GM12864 (cell line): ENCODE measurements at places on chromosomes 2 and 18.

GRCh38 chr2:183487326-183487725, 363.1 kb downstream of the NUP35 start:
- DNase-seq: no peak

DNA sequence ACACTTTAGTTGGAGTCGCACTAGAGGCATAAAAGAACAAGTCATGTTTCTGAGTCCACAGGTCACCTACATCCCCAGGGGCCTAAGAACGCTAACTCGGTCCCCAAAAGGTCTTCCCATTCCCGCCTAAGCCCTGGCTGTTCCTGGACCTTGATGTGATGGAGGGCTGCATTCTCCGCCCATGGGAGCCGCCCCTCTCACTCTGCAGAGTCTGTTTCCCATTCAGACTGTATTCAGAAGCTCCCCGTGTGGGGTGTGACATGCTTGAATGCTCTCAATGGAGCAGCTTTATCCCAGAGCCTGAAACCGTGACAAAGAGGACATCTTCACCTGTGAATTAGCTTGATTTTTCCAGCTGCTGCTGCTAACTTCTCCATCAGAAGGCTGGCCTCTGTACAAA, 319.0 kb upstream of the KLHL29 start:
- no peak for DNase-seq

DNA sequence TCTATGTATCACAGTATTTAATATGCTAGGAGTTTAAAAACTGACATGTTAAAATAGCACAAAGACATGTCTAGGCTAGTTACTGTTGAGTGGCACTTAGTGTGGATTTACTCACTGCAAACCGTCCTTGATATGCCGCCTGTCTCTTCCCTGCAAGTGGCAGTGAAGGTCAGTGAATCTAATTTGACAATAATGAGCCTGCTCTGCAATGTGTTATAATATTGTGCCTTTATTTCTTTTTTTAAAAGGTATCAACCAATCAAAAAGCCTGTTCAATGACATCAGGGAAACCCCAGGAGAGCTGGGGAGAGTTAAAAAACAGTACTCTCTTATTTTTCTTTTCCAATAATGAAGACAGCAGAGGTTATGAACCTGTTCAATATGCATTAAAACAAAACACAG, 384.1 kb downstream of the ERBB4 start:
- DNase-seq: no peak

DNA sequence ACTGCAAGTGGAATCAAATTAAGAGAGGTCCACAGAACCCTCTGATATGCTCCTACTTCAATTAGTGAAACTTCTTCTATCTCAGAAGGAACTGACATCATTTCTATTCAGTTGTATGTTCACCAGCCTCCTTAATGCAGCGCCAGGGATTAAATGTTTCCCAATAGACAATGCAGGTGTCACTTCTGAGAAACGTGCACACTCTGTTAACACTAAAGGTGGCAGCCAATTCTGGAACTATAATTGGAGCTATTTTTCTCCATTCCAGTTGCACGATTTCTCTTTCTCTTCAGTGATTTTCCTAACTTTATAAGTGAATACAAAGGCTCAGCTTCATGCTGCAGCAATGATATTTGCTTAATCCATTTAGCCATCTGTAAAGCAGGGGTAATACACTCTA, 821.9 kb downstream of the TDRD15 start:
- DNase-seq: no peak

- DNase-seq: no peak
Observed at GRCh38 chr18:44651478-44651877, 29.2 kb upstream of the SETBP1 start.

- DNase-seq: no peak
Observed at GRCh38 chr2:142866426-142866825, 11.0 kb upstream of the KYNU start.

- DNase-seq: no peak
Observed at GRCh38 chr2:76478266-76479035, 767.7 kb upstream of the GCFC2 start.

GRCh38 chr18:50429207-50429948, 54.5 kb downstream of the SKA1 start:
- no peak for DNase-seq

- DNase-seq: no peak
Observed at GRCh38 chr2:138670734-138671133, 109.5 kb downstream of the NXPH2 start.

- no peak for DNase-seq
Observed at GRCh38 chr18:46756559-46757201, at the start of gene ST8SIA5. TSS of gene ST8SIA5 (minus strand) at chr18:46757053. CDS start at chr18:46756508, 545 bp downstream.

GRCh38 chr18:26863921-26864497, 1.5 kb downstream of the AQP4 start:
- DNase-seq: no peak

GRCh38 chr2:73946666-73947065, 20.0 kb downstream of the DGUOK start:
- no peak for DNase-seq

DNA sequence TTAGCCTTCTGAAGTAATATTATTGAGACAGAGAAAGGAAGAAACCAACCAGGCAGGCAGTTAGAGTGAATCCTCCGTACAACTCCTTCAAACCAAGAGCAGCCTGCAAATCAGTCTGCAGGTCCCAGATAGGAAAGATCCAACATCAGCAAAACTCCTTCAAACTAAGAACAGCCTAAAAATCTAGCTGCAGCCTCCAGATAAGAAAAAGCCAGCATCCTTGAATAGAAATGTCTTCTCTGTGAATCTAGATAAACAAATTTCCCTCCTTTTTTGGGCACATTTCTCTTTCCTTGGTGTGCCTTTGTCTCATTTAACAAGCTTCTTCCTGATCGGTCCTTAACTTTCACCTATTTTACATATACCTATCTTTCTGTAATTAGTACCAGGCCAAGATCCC, 1004.6 kb upstream of the TMEFF2 start:
- DNase-seq: no peak

- DNase-seq: no peak
Observed at GRCh38 chr2:237665713-237666143, 38.3 kb downstream of the LRRFIP1 start.

- DNase-seq: no peak
Observed at GRCh38 chr18:51076503-51076902, 46.5 kb downstream of the SMAD4 start.

GRCh38 chr2:220044383-220044782, 417.0 kb downstream of the SLC4A3 start:
- no peak for DNase-seq

GRCh38 chr2:180128861-180129260, 121.8 kb upstream of the CWC22 start:
- DNase-seq: no peak

DNA sequence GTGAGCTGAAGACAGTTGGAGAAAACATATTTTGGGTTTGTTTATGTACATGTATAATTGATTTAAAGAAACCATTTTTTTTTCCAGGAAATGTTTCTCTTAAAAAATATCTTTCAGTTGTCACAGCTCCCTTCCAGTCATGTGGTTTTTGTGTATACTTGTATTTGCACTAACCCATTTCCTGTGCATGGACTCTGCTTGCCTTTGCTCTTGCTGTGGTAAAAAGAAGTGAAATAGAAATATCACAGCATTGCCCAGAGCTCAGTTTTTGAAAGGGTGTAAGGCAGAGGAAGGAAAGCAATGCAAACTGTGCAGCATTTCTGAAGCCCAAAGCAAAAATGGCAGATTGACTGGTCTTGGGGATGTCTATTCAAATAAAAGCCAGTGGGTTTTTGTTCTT, 10.4 kb upstream of the DOCK10 start:
- DNase-seq: no peak

GRCh38 chr2:119879502-119879901, 119.8 kb downstream of the PTPN4 start:
- no peak for DNase-seq

DNA sequence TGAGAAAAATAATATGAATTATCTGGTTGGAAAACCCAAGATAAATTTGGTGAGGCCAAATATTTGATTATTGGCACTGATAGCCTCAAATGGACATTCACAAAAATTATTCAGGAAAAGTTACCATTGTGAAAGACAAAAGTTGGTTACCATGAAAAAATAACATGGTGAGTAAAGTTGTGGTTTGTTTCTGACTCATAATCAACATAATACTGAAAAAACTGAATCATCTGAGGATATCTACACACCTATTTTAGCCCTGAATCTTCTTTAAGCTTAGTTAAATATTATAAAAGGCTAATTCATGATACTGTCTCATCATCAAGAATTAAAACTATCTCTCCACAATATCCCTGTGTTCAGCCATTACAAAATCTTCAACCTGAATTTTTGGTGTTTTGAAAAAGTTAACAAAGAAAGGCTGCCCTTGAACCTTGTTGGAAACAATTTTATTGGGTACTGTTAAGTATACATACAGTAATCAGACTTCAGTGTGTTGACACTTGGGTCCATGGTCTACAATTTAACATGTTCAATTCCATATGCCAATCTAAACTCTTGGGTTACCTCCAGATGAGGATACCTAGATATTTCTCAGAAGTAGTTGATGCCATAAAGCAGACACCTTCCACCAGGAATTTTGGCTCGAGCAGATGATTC, 607.5 kb upstream of the SLC39A10 start:
- DNase-seq: no peak

DNA sequence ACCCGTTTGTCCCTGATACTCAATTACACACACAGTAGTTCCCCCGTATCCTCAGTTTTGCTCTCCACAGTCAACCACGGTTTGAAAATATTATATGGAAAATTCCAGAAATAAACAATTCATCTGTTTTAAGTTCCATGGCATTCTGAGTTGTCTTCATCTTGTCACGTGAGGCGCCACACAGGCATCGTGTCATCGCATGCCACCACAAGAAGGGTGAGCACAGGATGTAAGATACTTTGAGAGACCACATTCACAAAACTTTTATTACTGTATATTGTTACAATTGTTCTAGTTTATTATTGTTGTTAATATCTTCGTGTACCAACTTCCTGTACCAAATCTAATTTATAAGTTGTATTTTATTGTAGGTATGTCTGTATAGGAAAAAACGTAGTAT, 17.7 kb downstream of the ADNP2 start:
- DNase-seq: no peak

DNA sequence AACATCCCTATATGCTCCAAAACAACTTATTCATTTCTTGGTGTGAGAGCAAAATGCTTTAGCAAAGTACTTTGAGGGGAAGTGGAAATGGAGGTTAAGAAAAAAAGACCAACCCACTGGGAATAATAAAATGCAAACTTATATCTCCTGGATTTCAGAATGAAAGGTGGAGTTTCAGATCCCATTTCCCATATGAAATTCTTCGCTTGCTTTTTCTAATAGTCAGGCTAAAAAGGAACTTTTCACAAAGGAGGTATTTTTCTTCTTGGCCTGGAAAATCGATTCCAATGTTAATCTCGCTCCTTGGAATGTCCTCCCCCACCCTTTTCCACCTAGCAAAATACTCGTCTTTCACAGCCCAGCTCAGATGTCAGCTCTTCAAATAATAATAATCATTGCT, 360.9 kb downstream of the LPIN1 start:
- no peak for DNase-seq

DNA sequence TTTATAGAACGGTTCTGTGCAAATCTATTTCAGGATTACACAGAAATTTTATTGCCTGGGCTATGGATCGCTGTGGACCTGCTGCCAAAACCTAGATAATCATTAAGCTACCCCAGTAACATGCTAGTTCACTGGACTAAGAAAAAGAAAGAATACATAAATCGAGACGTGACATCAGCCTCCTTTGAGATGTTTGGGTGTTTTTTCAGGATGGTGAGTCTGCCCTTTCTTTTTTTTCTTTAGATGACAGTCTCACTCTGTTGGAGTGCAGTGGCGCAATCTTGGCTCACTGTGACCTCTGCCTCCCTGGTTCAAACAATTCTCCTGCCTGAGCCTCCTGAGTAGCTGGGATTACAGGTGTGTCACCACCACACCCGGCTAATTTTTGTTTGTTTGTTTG, 52.0 kb downstream of the FHOD3 start:
- DNase-seq: no peak

DNA sequence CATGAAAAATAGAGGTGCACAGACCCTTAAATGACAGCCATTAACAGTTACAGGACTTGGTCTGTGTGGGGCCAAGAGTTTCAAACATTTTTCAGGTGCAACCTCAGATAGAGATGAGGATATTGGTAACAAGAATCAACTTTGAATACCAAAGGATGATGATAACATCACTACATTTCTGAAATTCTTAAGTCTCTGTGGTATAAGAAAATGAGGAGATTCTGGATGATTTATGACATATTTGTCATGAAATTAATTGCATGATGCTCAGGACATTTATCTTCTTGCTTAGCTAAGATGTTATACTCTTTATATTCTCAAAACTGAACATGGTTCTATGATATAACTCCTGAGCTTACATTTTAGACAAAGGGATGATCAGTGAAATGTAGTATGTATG, 471.8 kb upstream of the CWC22 start:
- DNase-seq: no peak

GRCh38 chr18:48215876-48216638, 193.1 kb downstream of the ZBTB7C start:
- no peak for DNase-seq

GRCh38 chr2:174446531-174446930, 40.3 kb downstream of the GPR155 start:
- DNase-seq: no peak

DNA sequence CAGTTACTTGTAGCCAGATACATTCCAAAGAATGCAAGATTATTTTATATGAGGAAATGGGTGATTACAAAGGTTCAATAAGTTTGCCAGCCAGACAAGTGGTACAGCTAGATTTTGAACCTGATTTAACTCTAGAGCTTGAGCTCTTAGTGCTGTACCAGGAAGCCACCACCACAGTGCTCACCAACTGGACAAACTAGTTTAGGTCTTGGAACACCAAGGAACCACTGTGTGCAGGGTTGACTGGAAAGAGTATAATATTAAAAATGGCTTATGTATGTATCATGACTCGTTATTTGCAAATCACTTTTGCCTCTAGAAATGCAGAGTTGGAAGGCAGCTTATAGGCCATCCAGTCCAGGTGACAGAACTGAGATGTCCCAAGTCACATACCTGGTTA, 177.2 kb downstream of the TXNL1 start:
- no peak for DNase-seq

- DNase-seq: no peak
Observed at GRCh38 chr2:20728114-20728758, 61.3 kb downstream of the GDF7 start.

DNA sequence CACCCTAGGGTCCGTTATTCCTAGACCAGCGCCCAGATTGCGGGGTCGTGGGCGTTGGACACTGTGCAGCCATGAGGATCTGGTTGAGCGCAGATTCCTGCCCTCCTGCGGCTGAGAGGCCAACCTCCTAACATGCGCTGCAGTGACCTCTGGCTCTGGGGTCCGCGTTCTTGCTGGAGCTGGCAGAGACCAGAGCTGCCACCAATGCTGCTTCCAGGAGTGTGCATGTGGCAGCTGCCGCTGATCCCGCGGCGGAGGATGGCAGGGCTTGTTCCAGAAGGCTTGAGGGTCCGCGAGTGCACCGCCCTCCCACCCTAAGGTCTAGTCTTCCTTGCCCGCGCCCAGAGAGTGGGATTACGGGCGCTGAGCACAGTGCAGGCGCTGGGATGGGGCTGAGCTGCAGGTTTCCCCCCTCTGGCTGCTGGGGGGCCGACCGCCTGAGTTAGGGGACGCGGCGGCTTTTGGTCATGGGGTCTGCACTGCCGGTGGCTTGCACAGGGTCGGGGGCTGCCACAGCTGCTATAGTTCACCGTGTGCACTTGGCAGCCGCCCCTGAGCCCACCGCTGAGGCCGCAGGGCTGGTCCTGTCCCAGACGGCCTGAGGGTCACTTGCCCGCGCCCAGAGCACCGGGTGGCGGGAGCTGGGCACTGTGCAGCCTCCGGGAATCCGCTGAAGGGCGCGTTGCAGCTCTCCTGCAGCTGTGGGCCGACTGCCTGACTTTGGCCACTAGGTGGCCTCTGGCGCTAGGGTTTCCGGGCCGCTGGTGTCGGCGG, 145.9 kb downstream of the CCDC74A start:
- DNase-seq: no peak
